ENCODE measurements at places on chromosomes 12 and 14. TPM values are rescaled to one million over a fixed set of nuclear protein-coding genes. Genes with fewer than 3 reads are reported as not detected.

- no peak for DNase-seq
Observed at GRCh38 chr14:87990682-87991081, 2.3 kb downstream of the GALC start.

DNA sequence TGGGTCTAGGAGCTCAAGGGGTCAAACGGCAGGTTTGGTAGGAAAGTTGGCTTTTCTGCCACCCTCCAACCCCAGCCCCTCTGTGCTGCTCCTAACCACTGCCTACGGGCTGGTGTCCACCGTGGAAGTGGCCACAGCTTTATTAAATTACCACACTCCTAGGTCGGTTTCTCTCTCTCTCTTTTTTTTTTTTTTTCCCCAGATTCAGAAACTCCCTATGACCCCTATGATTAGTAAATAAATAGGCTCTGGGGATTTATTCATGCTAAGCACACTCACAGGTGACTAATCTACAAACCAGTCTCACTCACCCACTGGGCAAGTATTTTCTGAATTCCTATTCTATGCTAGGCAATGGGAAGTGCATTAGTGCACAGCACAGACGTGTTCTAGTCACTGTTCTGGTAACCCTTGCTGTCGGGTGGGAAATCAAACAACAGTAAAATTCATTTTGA, 8.7 kb upstream of the DDX47 start:
- no peak for DNase-seq

DNA sequence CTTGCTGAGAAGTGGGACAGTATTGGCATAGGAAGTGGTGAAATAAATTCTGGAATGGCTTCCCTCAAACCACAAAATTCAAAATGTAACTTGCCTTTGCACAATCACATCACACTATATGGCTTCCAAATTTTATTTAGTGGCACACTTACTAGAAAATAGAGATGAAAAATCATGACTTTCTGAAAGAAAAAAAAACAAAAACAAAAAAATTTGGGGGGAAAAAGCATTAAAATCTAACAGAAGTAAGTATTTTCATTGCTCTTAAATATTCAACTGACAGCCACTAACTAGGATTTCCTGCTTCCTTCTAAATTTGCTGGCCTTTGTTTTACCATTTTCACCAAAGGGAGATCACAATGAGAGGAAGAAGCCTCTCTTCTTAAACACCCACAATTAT, 23.0 kb downstream of the ATF7 start:
- no peak for DNase-seq

GRCh38 chr12:78088391-78088832, 257.7 kb downstream of the NAV3 start:
- peak; percentile 1 for DNase-seq

ZNF10 gene
- total RNA-seq: 12.4 TPM

DNA sequence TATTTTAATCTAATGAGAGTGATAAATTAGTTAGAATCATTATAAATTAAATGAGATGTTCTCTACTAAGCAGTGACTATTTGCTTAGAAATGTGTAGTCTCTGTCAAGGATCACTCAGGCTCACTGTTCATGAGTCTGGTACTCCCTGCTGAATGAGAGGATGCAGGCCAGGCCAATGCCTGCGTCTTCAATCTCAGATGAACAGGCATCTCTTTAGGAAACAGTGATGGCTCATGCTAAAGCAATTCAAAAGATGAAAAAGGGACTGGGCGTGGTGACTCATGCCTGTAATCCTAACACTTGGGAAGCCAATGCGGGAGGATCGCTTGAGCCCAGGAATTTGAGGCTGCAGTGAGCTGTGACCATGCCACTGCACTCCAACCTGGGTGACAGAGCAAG, 106.8 kb downstream of the ZFC3H1 start:
- peak; percentile 13 for DNase-seq

DNA sequence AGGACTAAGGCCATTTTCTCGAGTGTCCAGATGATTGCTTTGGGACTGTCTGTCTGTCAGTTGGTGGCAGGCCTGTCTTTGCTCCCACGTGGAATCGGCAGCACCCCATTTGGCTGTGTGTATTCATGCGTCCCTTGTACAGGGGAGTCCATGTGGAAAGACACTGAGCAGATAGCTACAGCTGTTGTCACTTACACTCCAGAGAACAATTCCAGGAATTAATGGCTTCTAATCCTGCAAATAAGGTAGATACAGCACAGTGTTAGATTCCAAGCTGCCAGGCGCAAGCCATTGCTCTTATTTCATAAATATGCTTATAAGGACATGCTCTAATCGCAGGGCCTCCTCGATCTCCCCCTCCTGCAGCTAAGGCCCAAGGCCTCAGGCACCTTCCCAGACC, 208.8 kb downstream of the VRK1 start:
- DNase-seq: no peak

SPTLC2 gene
- total RNA-seq: 21.0 TPM

GRCh38 chr12:107761502-107761904, 566 bp upstream of the PRDM4 start:
- DNase-seq: no peak

- DNase-seq: no peak
Observed at GRCh38 chr12:106914796-106915634, 40.7 kb upstream of the TMEM263 start.

GRCh38 chr12:24596768-24597388, 352.0 kb downstream of the BCAT1 start:
- peak; percentile 51 for DNase-seq

DNA sequence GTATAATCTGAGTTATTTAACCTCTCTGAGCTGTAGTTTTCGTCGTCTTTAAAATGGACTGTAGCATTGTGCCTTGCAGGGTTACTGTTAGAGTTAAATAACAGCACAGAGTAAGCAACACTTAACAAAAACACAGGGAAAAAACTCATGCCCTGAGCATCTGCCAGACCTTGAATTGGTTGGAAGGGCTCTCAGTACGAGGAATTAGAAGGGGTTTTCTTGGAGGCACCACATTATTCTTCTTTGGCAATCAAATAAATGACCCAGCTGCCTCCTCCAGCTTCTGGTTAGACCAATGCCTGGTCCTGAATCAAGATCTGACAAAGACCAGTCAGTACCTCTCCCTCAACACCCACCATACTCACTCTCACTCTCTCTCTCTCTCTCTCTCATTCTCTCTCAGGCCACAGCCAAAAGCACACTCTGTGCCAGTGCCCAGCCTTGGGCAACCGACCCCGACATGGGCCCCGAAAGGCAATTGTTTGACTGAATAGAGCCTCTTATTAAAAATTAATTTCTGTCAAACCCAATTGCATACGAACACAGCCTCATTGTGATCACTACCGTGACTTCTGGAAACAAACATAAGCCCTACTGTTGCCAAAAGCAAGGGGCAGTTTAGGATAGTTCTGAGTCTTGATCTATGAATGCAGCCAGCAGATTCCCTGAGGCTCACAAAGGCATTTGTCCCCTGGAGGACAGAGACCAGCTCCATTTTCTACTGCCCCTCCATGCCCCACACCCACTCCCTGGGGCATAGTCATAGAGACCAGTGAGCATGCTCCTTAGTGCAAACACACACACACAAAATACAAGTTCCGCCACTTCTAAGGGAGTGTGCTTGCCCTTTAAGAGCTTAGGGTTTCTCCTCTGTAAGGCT, 23.9 kb downstream of the DUSP6 start:
- no peak for DNase-seq

WASHC4 gene
- total RNA-seq: 44.7 TPM

DNA sequence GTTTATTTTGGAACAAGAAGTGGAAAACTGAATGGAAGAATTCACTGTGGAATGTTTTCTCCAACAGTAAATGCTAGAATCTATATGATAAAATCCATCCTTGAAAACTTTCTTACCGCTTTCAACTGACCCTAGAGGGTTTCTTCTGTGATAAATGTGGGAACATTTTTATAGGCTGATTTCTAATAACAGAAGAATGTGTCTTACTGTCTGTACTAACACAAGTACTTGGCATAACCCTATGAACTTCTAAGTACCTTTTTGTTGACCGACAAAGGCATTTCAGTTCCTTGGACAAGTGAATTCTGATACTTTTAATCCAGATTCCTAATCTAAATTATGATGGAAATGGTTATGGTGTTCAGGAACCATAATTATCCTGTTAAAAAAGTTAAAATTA, 1109.7 kb upstream of the FLRT2 start:
- no peak for DNase-seq

PPM1H gene
- total RNA-seq: 22.9 TPM

GRCh38 chr14:52103416-52103815, 34.6 kb upstream of the NID2 start:
- no peak for DNase-seq

- DNase-seq: no peak
Observed at GRCh38 chr12:20375560-20375959, 7.2 kb downstream of the PDE3A start.

DNA sequence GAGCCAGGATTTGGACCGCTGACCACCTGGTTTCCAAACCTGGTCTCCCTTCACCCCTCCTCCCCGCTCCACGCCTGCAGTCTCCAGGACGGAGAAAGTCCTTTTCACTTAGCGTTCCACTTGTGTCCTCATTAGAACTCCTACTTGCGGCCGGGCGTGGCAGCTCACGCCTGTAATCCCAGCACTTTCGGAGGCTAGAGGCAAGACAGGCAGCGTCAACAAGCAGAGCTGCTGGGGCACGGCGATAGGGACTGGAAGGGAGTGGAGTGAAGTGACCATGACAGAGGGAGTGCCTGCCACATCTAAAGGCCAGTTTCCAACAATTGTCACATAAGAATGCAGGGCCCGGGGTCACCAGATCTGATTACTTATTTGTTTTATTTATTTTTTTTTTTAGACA, 132.5 kb upstream of the NCOR2 start:
- no peak for DNase-seq

DNA sequence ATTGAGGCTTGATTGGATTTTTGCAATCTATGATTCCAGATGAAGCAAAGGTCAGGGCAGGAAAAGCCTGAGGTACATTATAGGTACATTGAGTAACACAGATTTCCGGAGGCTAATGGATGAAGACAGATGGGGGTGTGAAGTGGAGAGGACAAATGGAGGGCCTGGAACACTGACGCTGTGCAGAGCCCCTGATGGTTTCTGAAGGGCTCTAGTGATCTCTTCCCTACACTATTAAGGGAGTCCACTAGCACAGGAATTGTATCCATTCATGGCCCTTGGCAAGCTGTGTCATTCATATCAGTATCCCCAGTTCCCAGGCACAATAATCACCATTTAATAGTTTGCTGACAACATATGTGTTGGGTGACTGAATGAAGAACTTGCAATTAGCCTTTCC, 284.8 kb downstream of the ITPR2 start:
- no peak for DNase-seq

DNA sequence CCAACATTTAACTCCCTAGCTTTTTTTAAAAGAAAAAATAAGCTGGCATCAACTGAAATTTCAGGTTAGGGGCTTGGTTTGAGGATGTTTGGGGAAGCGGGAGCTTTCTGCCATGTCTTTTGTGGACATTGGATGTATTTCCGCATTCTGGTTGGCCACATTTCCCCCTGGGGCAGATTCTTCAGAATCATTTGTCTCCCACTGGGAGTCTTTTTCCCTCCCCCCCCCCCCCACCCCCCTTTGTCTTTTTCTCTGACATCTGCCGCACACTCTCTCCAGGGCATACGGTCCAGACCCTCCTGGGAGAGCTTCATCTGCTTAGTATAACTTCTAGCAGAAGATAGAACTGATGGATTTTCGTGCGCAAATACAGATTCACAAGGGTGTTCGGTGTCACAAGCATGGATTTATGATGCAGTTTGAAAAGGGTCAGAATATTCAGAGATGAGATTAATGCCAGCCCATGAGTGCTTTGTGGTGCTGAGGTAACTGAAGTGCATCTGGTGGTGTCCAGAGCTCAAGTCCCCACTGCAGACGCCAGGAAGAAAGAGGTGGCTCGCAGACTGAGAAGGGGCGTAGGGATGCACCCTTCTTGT, 40.2 kb downstream of the ETV6 start:
- no peak for DNase-seq

WSCD2 gene
- 0.64 TPM for total RNA-seq

SMIM41 gene
- not detected for total RNA-seq

HCAR2 gene
- total RNA-seq: not detected

DNA sequence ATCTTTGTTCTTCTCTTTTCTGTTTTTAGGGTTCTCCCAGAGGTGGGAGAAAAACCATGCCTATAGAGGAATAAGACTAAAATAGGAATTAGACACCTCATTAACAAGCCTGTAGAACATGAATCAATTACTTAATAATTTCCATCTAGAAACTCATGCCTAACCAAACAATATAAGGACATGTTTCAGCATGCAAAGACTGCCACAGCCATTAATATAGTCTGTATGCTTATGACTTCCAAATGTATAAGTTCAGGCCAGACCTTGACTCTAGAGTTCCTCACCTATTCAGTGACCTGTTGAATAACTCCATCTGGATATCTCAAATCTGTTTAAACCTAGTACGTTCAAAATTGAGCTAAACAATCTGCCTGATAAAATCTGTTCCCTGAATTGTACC, 304.6 kb downstream of the BMP4 start:
- DNase-seq: no peak

IL22 gene
- not detected for total RNA-seq

GRCh38 chr12:2487278-2487677, 307.5 kb upstream of the FKBP4 start:
- no peak for DNase-seq

GRCh38 chr12:94712815-94713515, 62.6 kb upstream of the TMCC3 start:
- no peak for DNase-seq

DNA sequence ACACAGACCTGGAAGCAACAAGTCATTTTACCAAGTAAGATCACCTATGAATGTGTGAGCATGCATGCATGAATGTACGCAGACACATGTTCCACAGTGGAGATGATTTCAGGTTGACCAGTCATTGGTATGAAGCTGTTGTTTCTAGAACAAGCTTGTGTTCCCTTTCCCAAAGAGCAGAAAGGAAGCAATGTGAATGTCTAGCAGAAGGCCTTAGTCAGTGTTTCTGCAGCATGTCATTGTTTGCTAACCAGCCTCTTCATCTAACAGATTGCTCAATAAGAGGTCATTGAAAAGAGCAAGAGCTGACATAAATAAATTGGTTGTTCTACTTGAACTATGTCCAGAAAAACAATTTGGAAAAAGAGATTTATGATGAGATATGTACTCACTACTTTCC, 191.4 kb downstream of the PLCZ1 start:
- no peak for DNase-seq

DNA sequence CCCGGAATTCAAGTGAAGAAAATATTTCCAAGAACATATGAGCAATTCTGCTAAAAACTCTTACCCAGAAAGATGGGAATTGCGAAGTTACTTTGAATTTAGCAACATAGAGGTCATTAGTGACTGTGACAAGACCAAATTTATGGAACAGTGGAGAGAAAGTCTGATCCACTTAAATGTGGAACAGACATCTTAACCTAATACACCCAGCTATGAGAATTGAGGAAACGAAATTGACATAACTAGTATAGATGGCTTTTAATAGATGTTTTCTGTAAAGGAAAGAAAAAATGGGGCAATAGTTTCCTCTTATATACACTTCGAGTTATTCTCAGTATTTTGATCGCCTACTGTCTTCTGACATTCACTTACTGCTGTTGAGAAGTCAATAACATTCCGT, 4.6 kb downstream of the OVCH1 start:
- no peak for DNase-seq

All from Panc1 (cell line).